ENCODE measurements at places on chromosomes 7 and 10. TPM values are rescaled to one million over a fixed set of nuclear protein-coding genes. Genes with fewer than 3 reads are reported as not detected.
A peak's percentile ranks its signal among the peaks of the same experiment; 100 is the strongest.

GRCh38 chr10:391305-391704 lies 256.1 kb downstream of the ZMYND11 start:
- no peak for DNase-seq

GRCh38 chr7:139557857-139558581 lies 34.5 kb downstream of the CLEC2L start:
- no peak for DNase-seq

ZNF22 gene
- 50.3 TPM for total RNA-seq

DNA sequence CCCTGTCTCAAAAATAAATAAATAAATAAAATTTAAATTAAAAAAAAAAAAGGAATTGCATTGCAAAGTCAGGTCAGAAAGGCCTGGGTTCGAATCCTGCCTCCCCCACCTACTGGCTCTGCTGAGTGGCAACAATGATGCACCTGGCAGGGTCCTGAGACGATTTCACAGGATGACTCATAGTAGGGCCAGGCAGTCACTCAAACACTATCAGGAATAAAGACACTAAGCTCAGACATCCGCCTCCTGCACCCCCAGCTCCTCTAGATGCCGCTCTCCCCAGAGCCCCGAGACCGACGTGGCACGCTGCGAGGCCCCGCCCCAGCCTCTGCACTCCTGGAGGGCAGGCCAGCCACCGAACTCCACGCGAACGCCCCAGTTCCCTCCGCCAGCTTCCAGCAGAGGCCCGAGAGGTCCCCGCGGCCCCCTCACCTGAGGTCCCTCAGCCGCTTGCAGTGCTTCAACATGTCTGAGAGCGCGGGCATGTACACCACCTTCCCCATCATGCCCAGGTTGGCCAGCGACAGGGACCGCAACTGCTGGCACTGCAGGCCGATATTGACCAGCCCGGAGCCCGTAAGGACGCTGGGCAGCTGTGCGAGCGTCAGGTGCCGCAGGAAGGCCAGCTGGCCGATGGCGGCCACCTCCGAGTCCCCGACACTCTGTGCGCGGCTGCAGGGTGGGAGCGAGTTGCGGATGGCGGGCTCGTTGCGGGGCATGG lies 76.6 kb upstream of the TNRC18 start:
- DNase-seq, result no peak

GRCh38 chr7:78558566-78558965 lies 760.0 kb downstream of the PHTF2 start:
- DNase-seq, result no peak

GRCh38 chr10:79405221-79405994 lies 40.0 kb downstream of the ZCCHC24 start:
- peak; percentile 89 for DNase-seq

AGR2 gene
- 0.29 TPM for total RNA-seq

CYP3A7 gene
- not detected for total RNA-seq

EPHB6 gene
- 6.3 TPM for total RNA-seq

LMBR1 gene
- total RNA-seq, result 69.2 TPM

DNA sequence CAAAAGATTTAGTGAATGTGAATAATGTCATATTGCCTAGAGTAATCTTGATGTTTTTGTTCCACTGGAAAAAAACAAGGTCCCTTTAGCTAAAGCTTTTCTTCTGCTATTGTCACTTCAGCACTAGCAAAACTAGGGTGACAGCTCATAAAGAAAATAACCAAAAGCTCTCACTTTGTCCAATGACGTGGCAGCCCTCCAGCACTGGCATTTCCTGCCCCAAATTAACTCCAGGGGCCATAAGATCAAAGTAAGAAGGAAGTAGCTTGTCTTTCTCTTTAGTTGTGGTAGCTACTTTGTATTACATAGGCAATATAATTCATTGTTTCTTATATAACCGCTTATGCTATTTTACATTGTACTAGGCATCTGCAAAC lies 47.3 kb downstream of the LRRN3 start:
- DNase-seq, result no peak

DNA sequence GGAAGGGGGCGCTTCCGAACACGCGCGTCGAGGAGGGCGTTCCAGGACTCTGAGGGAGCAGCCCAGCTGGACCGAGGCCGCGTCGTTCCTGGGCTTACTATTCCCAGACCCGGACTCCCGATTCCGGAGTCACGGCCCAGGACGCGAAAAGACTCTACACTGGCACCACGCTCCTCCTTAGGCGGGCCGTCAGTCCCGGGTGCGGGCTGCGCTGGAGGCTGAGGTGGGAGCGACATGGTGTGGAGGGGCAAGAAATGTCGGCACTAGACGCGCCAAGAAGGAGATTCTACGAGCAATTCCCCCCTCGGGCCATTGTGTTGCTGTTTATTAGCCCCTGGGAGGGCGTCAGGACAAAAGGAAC lies 584 bp upstream of the RUNDC3B start:
- peak; percentile 90 for DNase-seq

- DNase-seq, result no peak
Measured at GRCh38 chr7:55053651-55054571, 35.1 kb downstream of the EGFR start.

PON1 gene
- 0.19 TPM for total RNA-seq

CPN1 gene
- not detected for total RNA-seq

MRPS17 gene
- total RNA-seq, result 13.6 TPM

GRCh38 chr10:115827231-115828009 lies 445.6 kb downstream of the GFRA1 start:
- no peak for DNase-seq

GRCh38 chr7:108079648-108080591 lies 50.2 kb downstream of the LAMB4 start:
- no peak for DNase-seq

GRCh38 chr7:15854841-15855524 lies 168.5 kb upstream of the MEOX2 start:
- DNase-seq, result no peak

DNA sequence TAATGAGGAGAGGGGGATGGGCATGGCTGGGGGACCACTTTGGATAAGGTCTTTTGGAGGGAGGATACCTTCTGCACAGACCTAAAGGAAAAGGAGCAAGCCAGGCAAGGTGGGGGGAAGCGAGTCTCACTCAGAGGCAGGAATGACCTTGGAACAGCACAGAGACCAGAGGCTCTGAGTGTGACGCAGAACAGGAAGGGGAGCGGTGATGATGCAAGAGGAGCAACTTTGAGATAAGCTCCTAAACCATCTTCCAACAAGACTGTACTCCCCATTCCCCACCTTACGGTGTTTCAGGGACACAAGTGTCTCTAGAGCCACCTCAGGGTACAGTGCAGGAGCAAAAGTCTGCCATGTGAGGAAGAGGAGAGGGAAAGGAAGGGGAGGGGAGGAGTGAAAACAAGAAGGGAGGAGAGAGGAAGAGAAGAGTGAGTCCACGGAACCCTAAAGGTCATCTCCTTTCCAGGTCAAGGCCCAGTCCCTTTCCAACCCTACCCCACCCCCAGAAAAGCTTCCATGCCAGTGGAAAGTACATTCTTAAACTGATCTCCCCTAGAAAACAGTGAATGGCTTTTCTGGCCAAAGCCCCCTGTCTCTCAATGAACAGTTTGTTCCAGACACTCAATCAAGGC lies 54.1 kb downstream of the JAZF1 start:
- no peak for DNase-seq

GRCh38 chr10:89207181-89207800 lies at the start of gene CH25H:
TSS of gene CH25H (minus strand) at chr10:89207317. CDS start at chr10:89207292, 25 bp downstream.
- DNase-seq, result no peak

- DNase-seq, result no peak
Measured at GRCh38 chr10:75432763-75433162, 1.3 kb downstream of the LRMDA start.

- DNase-seq, result no peak
Measured at GRCh38 chr10:75624638-75625037, 193.2 kb downstream of the LRMDA start.

GRK5 gene
- total RNA-seq, result 20.2 TPM

GRCh38 chr7:32941681-32942414 lies 15.4 kb upstream of the FKBP9 start:
- DNase-seq, result no peak

HKDC1 gene
- total RNA-seq, result 0.10 TPM

Data from mesenteric fat pad (tissue), 1 donor.